GM20000 (cell line): ENCODE measurements at places on chromosomes 1 and 21.

- no peak for DNase-seq
These were observed 7.5 kb downstream of the GSTM3 start for GRCh38 chr1:109733236-109733870.

DNA sequence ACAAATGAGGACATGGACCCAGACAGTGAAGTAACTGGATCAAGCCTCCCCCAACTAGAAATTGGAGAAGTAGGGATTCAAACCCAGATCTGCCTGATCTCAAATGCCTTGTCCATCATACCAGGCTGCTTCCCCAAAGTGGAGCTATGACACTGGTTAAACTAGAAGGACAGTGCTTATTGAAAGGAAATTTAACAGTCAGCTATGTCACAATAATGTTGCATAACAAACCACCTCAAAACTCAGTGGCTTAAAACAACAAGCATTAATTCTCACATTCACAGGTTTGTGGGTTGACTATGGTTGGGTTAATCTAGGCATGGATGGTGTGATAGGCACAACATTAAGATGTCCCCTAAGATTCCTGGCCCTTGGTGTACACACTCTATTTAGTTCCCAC, 107.1 kb downstream of the TAS1R2 start:
- DNase-seq: no peak

- DNase-seq: no peak
These were observed 192.2 kb downstream of the TRABD2B start for GRCh38 chr1:47805018-47805417.

DNA sequence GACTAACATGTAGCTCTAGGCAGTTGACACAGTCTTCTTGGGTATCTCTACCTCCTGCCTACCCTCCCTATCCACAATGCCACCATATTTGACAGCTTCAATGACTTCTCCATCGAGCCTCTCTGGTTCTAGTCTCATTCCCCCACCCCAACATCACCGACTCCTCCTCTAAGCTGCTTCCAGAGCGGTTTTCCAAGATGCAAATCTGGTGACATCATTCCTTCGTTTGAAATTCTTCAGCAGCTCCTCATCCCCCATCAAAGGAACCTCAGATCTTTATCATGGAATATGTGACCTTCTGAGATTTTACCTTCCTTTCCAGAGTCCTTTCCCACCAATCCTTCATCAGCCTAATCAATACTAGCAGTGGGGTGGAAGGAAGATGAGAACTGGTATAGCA, 352.4 kb upstream of the RUNX1 start:
- DNase-seq: no peak

DNA sequence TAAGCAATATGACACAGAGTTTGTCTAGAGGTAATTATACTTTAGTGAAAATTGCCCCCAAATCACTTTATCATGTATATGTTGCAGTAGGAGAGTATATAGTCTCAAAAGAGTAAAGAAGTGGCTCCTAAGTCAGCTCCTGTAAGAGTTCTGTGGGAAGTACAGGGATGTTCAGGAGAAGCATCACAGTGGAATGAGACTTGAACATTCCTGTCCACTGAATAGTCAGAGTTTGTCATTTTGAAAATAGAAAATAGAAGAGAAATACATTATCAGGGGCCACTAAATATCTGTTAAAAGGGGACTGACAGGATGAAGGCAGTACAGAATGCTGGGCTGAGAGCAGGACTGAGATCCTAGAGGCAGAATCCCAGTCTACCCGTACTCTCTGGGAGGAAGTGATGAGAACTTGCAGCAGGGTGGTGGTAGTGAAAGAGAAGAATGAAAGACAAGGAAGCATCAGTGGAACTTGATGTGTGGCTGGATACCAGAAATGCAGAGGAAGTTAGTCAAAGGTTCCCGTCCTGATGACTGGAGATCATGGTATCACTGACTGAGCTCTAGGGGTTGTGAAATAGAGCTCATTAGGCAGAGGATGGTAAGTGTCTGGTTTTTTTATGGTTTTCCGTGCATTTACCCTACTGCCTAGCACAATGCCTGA, 153.4 kb downstream of the FMN2 start:
- no peak for DNase-seq

DNA sequence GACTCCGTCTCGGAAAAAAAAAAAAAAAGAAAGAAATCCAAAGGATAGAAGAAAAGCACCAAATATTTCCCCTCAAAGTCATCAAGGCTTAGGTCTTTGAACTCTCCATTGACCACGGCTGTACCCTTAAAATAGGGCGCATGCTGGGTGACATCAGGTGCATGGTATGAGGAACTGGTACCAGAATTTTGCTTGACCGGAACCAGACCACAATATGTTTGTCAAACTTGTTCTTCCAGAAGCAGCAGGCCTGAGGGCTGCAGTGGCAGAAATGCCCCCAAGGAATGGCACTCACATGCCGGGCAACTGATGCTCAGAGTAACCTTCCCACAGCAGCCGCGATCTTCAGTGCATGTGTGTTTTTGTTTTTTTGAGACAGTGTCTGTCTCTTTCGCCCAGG, 21.0 kb downstream of the RCC1 start:
- DNase-seq: no peak

DNA sequence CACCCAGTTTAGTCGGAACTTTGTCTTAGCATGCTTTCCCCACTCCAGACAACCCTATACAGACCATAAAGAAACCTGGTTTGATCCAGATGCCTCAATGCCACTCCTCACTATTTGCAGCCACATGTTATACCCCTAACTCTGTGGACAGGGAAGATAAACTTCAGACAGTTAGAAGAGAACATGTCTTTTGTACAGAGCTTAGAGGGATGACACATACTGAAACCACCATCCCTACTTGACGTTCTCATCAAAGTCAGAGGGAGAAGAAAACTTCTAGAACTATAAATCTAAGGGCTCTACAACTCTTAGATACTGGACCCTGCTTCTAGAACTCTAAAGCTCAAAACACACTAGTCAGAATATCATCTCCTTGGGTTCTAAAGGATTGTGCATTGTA, 3.7 kb downstream of the SYT6 start:
- no peak for DNase-seq
